ENCODE measurements at places on chromosomes 2 and 18.

- DNase-seq = no peak
These were observed 55.2 kb upstream of the RIOK3 start for GRCh38 chr18:23397907-23398306.

DNA sequence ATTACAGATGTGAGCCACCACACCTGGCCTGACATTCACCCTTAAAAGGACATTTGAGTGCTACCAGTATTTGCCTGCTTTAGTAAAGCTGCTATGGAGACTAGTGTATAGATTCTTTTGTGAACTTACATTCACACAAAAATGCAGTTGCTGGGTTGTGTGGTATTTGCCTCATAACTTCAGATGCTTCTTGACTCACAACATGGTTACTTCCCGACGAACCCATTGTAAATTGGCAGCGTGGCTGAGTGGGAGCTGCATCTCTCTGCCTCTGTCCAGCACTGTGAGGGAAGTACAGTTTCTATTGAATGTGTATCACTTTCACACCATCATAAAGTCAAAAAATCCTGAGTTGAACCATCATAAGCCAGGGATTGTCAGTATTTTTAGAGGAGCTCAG is 56.9 kb downstream of the RRM2 start:
- no peak for DNase-seq

DNA sequence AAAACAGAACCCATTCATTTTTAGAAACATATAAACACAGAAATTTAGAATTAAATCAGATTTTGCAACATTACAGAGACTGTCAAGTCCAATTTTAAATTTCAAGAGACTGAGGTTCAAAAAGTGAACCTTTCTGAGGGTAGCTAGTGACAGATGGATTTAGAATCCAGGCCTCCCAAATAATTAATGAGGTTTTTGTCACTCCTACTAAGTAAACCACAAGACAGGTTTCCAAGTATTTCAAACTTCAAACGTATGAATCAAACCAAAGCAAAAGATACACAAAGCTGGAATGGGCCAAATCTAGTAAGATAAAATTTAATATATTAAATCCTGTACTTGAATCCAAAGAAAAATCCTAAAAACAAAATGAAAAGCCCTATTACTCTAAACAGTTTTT is 25.3 kb downstream of the PPP4R3B start:
- no peak for DNase-seq

- DNase-seq = no peak
These were observed 64.2 kb upstream of the TMEM17 start for GRCh38 chr2:62569907-62570841.

DNA sequence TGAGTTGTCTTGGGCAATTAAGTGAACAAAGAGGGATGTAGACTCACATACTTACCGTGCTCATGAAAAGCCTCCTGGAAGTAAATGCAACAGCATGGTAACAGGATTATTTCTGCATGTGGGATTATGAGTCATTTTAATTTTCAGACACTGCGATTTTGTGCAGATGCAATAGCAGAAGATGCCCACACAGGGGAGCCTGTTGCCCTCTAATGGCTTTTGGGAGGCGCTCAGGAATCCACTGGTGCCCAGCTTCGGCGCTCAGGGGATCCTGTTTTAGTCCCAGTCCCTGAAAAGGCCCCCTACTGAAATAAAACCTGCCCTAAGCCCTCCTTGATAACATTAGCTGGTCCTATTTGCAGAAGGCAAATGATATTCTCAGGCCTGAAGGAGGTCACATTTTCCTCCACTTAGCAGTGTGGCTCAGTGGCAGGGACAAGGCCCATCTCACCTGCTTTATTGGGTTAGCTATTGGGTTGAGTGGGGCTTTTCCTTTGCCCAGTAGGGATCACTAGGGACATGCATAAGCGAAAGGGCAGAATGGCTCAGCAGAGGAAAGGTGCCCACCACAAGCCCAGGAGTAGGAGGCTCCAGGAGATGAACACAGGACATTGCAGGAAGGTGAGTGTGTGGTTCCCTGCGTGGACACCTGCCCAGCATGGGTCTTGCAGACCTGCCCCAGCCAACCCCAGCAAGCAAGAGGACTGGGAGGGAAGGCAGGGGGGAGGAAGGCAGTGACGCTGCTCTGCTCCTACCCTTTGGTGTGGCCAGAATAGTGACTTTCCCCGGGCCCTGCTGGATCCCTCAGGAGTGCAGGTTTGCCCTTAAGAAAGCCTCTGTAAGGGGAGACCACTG is 26.5 kb upstream of the KCNS3 start:
- peak; percentile 68 for DNase-seq

- no peak for DNase-seq
These were observed 221.5 kb downstream of the TSN start for GRCh38 chr2:121976926-121977325.

DNA sequence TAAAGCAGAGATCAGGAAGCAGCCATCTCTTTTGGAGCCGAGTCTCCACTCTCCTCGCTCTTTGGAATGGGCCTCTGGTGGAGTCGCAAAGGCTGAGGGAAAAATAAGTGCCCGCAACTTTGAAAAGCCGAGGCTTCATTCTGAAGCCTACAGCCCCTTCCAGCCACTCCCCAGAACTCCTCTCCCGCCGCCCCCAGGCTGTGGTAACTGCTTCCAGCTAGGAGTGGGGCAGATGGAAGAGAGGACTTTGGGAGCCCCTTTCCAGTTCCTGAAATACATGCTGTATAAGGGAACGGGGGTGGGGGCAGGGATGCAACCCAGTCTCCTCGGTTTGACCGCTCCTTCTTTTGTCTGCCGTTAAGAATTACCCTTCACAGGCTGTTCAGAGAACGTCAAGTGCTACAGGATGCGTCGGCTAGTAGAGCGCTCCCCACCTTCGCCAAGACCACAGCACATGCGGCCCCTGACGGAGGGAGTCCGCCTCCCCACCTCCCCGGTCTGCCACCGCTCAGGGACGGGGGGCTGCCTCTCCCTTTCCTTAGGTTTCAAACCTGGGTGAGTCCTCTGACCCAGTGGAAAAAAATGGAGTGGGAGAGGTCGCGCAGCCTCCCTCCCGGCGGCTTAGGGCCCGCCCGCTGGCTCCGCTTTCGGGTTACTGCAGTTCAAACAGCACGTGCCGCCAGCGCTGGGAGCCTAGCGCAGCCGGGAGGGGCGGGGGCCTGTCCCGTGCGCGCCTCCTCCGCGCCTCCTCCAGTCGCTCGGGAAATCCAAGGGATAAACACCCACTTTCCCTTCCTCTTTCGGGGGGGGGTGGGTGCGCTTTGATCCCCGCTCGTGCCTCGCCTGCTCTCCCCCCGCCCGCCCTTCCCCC is 4.9 kb downstream of the CYP26B1 start:
- no peak for DNase-seq

- no peak for DNase-seq
These were observed 11.1 kb downstream of the SLC9A2 start for GRCh38 chr2:102630458-102630857.

- no peak for DNase-seq
These were observed 107.2 kb downstream of the CD226 start for GRCh38 chr18:69840445-69840844.

- no peak for DNase-seq
These were observed 9.5 kb downstream of the CERS6 start for GRCh38 chr2:168465594-168465993.

- no peak for DNase-seq
These were observed 147.2 kb downstream of the ETAA1 start for GRCh38 chr2:67544286-67544685.

DNA sequence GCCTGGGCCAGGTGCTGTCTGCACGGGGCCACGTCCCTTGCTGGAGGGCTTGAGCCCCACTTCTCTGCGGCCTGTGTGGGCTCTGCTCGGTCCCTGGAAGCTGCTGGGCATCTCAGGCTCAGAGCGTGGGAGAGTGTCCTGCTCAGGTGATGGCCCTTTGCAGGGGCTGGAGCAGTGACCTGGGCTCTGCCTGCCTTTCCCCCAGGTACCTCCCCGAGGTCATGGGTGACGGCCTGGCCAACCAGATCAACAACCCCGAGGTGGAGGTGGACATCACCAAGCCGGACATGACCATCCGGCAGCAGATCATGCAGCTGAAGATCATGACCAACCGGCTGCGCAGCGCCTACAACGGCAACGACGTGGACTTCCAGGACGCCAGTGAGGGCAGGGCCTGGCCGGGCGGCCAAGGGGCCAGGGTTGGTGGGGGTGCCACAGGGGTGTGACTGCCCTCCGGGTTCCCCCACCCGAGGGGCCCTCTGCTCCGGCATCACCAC is 29.9 kb downstream of the GPC1 start:
- DNase-seq = no peak

- DNase-seq = no peak
These were observed 342.2 kb downstream of the RND3 start for GRCh38 chr2:150145299-150145692.

DNA sequence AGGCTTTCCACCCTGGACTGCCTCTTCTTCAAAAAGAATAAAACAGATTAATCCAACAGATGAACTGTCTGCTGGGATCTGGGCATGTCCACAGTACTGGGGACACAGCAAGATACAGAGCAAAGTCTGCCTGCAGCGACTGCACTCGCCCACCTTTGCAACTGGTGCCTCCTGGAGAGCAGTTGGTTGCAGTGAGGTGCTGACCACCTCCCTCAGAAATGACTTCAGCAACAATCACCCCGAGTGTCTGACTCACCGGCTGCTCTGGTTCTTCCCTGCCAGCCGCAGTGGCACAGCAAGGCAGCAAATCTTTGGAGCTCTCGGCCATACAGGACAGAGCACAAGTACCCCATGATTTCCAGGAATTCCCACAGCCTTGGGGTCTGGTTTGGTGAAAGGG is 179.7 kb downstream of the ANAPC1 start:
- DNase-seq = no peak

DNA sequence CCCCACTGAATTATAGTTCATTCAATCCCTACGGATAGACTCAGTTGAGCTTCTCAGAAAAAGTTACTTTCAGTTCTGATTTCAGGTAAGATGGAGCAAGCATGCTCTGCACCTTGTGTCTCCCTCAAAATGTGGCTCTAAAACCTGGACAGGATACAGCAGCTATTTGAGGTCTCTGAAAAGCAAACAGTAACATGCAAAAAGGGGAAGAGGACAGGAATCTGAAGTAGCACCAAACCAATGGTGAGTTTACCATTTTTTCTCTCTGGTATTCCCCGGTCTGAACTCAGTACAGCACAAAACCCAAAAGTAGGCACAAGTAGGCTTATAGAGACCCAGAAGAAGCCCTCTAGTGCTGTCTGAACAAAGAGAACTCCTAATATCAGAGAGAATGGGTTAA is 34.1 kb downstream of the LANCL1 start:
- DNase-seq = no peak

- DNase-seq = no peak
These were observed 34.0 kb downstream of the RMC1 start for GRCh38 chr18:23537274-23537673.

DNA sequence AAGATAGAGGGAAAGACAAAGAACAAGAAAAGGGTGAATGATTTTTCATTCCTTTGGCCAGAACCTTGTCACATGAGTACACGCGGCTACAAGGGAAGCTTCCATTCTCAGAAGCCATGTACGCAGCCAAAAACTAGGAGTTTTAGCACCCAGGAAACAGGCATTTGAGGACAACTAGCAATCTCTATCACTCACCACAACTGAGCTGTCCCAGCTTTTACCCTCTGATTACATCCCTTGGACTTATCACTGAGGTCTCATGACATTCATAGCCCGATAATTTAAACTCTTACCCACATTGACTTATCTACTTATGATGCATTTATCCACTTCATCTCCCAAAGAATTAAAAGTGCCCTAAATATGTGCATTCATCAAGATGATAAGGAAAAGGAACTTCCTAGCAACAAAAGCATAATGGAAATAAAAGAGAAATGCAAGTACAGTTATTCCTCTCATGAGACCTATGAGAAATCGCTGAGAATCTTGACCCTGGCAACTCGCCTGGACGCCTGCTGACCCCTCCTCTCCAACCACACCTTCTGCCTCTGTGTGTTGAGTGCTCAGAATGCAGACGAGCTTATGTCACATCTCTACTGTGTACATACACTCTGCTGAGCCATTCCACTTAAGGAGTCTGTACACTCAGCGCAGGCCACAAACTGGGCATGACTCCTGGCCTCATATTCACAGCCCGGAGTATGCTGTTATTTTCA is 28.7 kb upstream of the MFSD6 start:
- no peak for DNase-seq

DNA sequence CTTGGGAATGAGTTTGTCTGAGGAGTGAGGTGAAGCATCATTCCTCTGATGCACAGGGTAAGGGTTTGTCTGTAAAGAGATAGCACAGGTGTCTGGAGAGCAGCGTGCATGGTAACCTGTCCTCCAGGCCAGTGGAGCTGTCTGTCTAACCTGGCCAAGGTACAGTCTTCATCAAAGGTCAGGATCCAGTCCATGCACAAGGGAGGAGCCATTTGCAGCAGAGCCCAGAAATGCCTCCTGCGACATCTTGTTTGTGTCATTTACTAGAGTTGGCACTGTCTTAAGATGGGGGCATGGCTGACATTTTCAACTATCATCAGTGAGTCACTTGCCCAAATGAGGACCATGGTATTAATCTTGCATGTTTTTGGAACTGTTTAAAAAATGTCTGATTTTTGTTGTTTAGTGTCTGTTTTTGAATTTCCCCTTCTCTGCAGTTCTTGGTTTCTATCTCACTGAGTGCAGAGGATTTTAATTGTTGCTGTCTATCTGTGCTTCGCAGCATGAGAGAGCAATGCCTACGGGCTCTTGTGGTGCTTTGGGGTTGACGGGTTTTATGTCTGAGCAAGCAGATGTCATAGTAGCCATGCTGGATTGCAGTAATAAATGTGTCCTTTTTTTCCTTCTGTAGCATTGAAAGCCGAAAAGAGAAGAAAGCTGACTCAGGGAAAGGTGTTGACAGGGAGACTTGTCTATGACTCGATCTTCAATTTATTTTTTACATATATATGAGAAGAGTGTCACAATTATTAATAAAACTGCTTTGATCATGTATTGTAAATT is 91.3 kb downstream of the DPP4 start:
- DNase-seq = no peak

DNA sequence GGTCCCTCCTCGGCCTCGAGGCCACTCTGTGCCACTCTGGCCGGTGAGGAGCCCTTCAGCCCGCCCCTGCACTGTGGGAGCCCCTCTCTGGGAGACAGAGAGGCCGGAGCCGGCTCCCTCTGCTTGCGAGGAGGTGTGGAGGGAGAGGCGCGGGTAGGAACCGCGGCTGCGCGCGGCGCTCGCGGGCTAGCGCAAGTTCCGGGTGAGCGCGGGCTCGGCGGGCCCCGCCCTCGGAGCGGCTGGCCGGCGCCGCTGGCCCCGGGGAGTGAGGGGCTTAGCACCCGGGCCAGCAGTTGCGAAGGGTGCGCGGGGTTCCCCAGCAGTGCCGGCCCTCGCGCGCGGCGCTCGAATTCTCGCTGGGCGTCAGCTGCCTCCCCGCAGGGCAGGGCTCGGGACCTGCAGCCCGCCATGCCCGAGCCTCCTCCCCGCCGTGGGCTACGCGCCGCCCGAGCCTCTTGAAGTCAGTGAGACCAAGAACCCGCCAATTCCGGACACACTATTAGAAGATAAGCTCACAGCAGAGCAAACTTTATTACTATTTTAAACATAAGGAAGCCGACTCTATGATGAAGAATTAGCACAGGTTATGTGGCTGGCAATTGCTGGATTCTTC is 825.8 kb upstream of the FANCL start:
- no peak for DNase-seq

DNA sequence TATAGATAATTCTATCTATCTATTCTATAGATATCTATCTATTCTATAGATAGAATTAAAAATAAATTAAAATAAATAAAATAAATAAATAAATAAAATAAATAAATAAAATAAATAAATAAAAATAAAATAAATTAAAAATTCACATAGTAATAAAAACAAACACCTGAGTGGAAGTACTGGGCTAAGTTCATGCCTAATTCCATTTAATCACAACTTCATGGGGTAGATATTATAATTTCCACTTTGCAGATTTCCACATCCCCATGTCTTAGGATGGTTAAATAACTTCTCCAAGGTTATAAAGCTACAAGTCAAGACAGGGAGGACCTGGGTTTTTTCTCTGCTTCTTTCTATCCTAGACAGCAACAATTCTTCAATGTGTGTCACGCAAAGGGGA is 261.4 kb upstream of the MEX3C start:
- DNase-seq = no peak

Data from HEK293T (cell line).